Aorta (tissue), 5 donors: ENCODE measurements at places on chromosomes 1 and 21. TPM values are rescaled to one million over a fixed set of nuclear protein-coding genes. Genes with fewer than 3 reads are reported as not detected.
A peak's percentile ranks its signal among the peaks of the same experiment; 100 is the strongest.

- DNase-seq = peak; percentile 98
Measured at GRCh38 chr21:39387461-39388037, 38.7 kb upstream of the HMGN1 start.

- peak; percentile 55 for DNase-seq
Measured at GRCh38 chr1:6010554-6010953, 18.3 kb upstream of the NPHP4 start.

GRCh38 chr1:234603221-234604204 is 6.5 kb downstream of the IRF2BP2 start:
- DNase-seq = no peak

DNA sequence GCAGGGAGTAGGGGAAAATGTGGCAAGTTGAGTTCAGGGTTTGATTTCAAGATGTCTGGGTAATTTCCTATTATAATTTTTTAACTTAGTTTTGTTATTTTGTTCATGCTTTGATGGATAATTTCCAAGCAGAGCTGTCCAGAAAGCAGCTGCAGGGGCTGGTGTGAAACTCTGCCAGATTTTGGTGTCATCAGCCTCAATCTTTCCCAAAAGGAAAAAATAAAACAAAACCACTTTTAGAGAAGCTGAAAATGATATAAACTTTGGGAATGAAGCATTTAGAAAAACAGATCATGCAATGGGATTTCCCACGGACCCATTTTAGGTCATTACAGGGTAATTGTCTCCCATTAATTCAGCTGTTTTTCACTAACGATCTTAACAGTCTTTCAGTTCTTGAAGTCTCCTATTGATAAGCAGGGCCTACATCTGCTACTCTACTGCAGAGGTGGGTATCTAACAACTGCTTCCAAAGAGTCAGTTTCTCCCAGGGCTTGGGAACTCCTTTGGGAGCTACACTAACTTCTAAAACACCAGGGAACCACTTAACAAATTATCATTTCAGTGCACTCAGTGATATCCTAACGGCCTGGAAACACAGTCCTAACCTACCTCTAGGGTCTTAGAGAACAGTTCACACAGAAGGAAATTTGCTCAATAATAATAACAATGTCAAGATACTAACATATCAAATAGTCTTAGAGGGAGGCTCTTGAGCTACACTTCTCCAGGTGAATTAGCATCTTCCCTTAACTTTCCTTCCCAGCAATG is 12.3 kb downstream of the ZNF436 start:
- no peak for DNase-seq

DNA sequence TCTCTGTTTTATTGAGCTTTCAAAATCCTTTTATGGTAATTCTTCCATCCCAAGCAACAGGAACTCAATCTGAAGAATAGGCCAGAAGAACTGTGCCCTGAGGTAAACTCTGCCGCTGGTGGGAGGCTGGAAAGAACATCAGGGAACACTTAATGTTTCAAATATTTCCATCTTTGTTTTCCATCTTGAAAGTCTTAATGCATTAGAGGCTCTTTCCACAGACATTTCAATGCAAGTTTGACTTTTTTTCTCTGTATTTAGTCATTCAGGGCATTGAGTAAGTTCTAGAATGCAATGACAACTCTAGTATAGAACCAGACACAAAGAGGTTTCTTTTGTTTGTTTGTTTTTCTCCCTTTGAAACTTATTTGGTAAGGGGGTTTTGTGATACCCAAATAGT is 61.5 kb downstream of the KIAA0040 start:
- no peak for DNase-seq

DNA sequence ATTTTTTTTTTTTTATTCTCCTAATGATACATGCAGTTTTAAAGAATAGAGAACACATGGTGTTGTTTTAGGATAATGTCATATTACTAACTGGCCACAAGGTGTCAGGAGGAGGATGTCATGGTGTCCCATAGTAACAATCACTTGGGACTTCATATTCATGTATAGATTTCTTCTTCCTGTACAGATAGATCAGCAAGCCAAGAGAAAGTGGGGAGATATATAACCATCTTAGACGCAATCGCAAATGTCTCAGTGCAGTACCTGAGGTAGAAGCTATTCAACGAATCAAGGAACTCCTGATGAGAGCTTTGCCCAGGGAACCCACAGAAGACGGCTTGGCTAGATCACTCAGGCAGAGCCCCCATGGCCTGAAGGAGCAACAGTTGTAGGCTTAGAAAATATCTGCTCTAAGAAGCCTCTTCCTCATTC is 12.3 kb downstream of the OR2T11 start:
- no peak for DNase-seq

GRCh38 chr1:207309745-207310273 is 11.7 kb upstream of the CD55 start:
- no peak for DNase-seq

GRCh38 chr21:34606051-34606450 is 8.9 kb downstream of the RCAN1 start:
- DNase-seq = no peak

DNA sequence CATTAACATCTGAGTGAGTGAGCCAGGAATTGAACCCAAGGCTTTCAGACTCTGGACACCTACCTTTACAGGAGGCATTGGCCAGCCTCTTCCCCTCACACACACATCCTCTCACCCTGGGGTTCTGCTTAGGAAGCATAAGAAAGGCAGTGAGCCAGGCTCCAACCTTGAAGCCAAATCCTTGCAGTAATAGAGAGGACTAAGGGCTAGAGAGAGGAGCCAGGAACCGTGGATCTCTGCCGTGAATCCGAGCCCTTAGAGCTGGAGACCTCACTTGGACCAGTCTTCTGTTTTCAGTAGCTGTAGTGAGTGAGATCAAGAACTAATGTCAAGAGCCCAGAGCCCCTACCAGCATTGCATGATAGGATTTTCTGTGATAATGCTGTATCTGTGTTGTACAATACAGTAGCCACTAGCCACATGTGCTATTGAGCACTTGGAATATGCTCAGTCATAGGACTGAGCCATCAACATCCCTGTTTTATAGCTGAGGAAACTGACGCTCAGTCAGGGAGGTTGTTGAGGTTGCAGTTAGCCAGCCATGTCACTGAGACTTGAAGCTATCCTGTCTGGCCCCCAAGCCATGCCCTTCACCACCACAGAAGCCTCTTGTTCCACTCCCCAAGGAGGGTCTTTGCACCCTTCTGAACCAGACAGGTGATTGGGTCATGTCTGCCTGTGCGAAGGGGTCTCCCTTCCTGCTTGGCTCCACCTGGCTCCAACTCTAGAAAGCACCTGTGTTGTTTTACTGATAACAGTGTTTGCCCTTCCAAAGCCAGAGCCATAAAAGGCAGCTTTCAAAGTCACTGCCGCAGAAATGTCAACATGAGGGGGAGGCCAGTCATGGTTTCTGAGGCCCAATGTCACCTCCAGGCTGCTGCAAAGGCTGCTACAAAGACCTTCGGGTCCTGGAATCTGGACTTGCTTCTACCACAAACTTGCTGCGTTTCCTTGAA is 101.1 kb upstream of the JUN start:
- DNase-seq = peak; percentile 63

DNA sequence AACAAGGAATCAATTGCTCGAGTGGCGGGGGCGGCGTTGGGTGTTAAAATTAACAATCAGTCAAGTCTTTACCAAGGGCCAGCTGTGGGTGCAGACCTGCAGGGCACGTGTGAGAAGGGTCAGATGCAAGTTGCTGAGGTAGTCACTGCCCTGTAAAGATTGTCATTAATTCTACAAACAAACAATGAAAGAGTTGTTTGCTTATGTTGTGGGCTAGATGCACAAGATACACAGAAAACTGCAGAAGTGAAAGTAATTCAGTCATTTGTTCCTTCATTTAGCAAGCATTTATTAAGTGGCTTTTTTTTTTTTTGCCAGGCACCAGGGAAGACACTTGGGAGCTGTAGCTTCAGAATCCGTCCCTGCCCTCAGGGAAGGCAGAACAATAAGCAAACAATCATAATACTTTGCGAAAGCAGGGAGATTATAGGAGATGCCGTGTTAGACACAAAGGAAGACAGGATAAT is 79.5 kb downstream of the NR5A2 start:
- no peak for DNase-seq

- no peak for DNase-seq
Measured at GRCh38 chr21:14977814-14978213, 87.0 kb downstream of the NRIP1 start.

DNA sequence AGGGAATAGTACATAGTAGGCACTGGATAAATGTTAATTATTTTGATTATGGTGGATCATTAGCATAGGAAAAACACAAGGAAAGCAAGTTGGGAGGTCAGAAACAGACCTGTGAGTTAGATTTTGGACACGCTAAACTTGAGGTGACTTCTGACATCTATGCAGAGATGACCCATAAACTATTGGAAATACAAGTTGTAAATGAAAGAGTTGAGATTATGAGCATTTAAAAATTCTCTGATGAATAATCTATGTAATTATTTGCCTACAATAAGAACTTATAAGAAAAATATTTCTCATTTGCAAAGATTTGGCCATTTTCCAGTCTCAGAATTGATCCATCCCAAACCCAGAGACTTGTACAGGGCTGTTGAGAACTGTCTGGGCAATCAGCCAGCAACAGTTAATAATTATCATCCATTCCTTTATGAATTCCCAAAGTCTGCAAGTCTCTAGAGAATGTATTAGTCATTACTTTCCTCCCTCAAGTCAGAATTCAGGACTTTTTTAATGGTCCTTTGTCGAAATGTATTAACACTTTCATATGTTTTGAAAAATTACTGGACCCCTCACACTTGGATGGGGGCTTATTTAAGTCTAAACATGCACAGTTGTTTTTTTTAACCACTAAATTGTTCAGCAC is 19.4 kb upstream of the SLAMF6 start:
- no peak for DNase-seq

DNA sequence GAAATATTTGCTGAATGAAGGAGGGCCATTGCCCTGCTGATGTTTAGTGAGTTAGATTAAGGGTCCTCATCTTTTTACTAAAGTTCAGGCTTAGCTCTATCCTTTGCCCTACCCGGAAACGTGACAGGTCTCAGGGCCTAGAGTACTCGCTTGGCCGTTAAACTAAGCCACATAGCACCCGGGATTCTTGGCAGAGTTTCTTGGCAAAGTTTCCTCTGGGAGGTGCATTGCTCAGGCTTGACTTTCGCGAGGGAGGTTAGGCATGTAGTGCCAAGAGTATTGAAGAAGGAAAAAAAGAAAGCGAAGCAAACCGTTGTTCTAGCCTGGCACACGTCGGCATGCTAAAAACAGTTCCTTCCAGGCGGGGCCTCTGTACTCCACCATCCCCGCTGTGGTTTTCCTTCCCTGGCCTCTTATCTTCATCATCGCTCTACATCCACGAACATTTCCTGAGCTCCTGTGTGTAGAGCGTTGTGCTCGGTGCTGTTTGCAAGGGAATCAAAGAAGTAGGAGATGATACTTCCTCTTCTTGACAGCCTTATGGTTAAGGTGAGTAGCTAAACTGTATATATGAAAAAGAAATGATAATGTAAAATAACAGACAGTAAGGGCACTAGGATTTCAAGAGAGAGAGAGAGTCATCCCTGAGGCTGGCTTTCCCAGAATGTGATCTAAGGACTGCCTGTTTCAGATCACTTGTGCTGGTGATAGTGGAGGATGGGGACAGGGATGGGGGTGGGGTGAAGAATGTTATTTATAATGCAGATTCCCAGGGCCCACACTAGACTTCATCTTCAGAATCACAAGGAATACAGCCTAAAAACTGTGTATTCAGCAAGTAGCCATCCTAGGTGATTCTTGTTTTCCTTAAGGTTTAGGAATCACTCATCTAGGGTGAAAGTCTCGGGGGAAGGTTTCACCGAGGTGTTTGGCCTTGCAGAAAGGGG is 18.8 kb downstream of the RNF220 start:
- DNase-seq = peak; percentile 72

DNA sequence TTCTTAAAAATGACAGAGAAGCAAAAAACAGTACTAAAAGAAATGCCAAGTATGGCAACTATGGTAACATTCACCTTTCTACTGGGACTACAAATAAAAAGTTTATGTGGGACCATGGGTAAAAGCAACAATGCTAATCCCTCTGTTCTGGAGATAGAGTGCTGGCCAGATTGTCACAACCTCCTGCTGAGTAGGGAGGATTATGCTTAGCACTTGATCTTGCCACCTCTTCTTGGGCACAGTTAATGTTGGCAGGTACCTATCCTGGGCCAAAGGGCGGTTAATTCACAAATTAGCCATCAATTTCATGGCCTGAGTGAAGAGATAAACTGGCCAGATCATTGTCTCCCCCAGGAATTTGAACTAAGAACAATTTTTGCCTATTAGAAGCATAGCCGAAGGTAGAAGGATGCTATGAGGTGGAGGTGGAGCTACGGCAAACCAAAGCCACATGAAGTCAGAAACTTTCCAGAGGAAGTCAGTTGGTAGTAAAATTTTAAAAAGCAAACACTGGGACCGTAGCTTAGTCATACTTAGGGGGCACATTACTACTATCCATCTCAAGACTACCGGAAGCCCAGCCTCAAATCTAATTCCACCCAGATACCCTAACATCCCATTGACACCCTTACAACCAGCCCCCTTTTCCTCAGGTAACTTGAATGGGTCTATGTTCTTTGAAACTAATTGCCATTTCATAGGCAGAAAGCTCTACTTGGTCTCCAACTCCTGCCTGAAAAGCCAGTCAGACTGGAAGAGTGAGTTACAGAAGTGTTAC is 2.7 kb downstream of the SCYL3 start:
- DNase-seq = no peak

DNA sequence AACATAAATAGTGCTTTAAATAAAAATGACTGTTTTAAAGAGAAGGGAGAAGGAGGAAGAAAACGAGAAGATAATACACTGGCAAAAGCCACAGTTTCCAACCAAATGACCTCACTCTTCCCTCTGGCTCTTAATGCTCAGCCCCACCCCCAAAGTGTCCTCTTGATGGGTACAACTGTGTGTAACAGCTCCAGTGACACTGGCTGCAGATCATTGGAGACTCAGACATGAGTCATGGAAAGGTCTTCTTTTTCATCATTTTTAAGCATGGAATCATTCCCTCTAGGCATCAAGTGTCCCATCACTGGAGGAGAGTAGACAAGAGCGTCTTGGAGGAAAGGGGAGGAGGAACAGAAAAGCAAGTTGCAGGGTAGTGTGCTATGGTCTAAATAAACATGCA is 333.0 kb downstream of the PAPPA2 start:
- no peak for DNase-seq

DNA sequence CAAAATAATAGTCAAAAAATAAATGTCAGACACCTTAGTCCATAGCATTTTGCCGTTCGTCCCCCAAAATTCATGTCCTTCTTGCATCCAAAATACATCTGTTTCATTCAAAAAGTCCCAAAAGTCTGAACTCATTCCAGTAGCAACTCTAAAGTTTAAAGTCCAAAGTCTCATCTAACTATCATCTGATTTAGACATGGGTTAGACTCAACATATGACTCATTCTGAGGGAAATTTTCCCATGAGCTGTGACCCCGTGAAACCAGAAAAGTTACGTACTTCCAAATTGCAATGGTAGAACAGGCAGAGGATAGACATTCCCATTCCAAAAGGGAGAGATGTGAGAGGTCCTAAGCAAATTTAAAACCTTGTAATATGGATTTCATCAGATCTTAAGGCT is 48.6 kb upstream of the CACHD1 start:
- DNase-seq = no peak

The LRRC8C gene
- 14.4 TPM for total RNA-seq

The CROCC gene
- total RNA-seq = 34.1 TPM

The GLIS1 gene
- total RNA-seq = 0.19 TPM

The LYPD8 gene
- not detected for total RNA-seq

The C4BPA gene
- total RNA-seq = not detected

The OR2G6 gene
- total RNA-seq = not detected

The FAM163A gene
- total RNA-seq = not detected

The GPR37L1 gene
- total RNA-seq = not detected

The PCBP3 gene
- total RNA-seq = 7.0 TPM

The OR2T35 gene
- total RNA-seq = not detected
